ENCODE measurements at places on chromosomes 4 and X.

- DNase-seq: no peak
Measured at GRCh38 chr4:89344571-89344970, 37.0 kb upstream of the GPRIN3 start.

- peak; percentile 76 for DNase-seq
Measured at GRCh38 chrX:47232803-47233332, at the start of gene USP11. Gene USP11, plus strand, starts transcription at chrX:47233009. Its CDS starts 35 bp downstream, at chrX:47233044.

GRCh38 chr4:170145120-170145519 lies 55.4 kb upstream of the AADAT start:
- no peak for DNase-seq

DNA sequence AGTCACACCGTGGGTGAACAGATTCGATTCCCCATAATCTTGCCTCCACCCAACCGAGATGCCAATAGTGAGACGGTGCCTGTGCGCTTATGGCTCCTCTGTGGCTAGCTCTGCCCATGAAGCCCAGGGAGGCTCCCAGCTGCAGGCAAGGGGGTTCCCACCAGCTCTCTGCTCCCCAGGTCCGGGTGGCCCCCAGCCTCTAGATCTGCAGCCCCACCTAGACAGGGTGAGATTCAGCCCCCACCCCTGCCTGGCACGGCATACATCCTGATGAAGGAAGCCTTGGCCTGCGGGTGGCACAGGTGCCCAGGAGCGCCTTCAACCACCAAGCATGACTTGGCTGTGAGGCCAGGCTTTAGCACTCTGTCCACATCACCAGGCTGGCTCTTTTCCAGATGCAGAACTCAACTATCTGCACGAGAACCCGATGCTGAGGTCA lies 40.6 kb downstream of the WDR1 start:
- no peak for DNase-seq

GRCh38 chrX:78687586-78687985 lies 28.5 kb upstream of the RTL3 start:
- DNase-seq: no peak

DNA sequence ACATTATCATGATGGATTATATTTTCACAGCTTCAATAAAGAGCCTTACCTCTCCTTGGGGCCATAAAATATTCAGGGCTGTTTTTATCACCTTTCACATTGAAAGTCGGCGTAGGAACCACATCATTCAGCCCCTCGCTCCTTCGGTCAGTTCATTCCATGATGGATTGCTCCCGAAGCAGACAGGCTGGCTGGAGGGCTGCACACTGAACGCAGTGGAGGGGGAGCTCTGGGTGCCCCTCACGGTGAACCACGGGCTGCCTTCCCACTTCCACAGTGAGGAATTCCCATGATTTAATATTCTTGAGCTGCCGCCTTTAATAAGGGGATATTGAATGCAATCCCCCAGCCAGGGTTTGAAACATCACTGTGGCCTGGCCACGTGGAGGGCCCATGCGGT lies 16.0 kb downstream of the PPP2R2C start:
- DNase-seq: no peak

GRCh38 chr4:39037491-39037825 lies 5.2 kb upstream of the TMEM156 start:
- DNase-seq: no peak

DNA sequence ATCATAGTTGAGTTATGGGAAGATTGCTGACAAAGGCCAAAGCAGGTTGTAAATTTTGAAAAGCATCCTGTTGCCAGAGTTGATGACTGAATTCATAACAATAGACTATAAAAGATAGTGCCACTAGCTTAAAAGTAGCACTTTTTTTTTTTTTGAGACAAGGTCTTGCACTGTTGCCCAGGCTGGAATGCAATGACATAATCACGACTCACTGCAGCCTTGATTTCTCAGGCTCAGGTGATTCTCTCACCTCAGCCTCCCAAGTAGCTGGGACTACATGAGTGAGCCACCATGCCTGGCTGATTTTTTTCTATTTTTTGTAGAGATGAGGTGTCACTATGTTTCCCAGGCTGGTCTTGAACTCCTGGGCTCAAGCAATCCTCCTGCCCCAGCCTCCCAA lies 122.7 kb downstream of the SPOCK3 start:
- DNase-seq: no peak

DNA sequence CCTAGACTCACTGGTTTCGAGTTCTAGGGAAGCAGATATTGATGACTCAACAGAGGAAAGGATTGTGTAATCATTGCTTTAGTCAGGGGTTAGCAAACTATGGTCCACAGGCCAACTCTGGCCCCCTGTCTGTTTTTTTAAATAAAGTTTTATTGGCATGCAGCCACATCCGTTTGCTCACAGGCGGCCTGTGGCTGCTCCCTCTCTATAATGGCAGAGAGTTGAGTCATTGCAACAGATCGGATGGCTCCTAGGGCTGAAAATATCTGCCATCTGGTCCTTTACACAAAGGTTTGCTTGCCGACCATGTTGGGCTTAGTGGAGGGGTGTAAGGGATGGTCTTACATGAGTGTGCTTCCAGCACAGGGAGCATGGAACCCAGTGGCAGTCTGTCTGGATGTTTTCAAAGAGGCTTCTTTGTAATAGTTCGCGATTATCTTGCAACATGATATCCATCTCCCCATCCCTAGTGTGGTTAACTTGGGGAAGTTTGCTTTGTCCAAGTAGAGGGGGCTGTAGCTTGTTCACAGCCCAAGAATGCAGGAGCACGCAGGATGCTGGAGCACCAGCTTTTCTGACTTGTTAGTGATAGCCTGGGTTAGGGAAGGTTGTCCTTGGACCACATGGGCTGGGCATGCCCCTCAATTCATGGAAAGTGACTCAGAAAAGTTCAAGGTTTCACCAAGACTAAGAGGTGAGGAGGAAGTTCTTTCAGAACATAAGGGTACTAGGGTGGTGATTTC lies 59.3 kb upstream of the CLDN34 start:
- DNase-seq: no peak

DNA sequence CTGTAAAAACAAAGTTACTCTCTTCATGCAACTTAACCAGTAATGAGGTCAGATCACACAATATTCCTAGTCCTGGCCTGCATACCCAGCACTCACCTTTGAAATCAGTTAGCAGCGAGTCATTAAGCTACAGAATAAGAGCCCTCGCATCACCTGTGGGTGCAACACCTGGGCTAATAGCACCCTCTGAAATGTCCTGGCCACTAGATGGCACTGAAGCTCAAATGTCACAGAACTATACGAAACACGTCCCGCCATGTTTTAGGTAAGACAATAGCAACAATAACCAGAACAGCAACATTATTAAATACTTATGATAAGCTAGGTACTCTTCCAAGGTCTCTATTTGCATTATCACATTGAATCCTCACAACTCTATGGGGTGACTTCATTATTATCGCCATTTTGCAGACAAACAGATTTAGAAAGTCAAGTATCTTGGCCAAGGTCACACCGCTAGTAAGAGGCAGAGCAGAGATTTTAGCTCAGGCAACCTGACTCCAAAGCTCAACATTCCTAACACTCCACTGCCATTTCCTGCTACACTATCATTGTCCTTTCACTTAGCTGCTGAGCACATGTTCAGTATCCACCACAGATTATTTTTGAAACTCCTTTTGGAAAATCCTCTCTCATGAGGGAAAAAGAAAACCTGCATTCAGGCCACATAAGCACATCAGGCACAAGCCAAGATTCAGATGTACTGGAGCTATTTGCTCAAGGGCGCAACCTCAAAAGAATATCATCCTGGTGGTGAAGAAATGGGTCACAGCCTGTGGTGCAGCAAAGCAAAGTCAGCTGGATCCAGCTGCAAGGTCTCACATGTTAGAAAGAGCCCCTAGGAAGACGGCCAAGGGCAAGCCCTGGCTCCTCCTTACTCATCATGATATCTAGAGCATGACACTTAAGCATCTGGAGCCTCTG lies 59.5 kb upstream of the KDR start:
- no peak for DNase-seq

DNA sequence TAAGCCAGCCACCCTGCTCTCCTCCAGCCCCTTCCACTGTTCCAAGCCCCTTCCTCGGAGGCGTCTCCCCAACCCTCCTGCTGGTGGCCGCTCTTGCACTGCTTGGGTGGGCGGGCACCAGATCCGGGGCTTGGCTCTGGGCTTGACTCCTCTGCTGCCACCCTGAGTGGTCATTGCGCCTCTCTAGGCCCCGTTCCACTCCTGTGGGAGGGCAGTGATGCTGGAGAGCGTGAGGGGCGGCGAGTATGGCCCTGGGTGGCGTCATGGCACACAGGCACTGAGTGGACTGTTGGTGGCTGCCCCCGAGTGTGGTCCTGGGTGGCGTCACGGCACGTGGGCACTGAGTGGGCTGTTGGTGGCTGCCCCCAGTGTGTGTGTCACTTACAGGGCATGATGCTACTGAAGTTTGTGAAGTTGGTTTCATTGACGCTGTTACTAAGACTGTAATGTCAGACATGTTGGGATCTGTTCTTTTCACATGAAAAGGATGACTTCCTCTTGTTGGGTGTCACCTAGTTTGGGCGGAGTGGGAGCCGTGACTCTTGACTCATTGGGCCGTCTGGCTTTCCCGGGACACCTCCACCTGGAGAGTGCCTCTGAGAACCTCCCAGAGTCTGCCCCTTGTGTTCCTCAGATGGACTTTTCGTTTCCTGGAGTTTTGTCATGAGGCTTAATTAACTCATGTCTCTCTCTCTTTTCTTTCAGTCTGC lies 55.9 kb upstream of the HGFAC start:
- no peak for DNase-seq
